Fibroblast of skin of right biceps (primary cell): ENCODE measurements at places on chromosomes 1 and 21.

DNA sequence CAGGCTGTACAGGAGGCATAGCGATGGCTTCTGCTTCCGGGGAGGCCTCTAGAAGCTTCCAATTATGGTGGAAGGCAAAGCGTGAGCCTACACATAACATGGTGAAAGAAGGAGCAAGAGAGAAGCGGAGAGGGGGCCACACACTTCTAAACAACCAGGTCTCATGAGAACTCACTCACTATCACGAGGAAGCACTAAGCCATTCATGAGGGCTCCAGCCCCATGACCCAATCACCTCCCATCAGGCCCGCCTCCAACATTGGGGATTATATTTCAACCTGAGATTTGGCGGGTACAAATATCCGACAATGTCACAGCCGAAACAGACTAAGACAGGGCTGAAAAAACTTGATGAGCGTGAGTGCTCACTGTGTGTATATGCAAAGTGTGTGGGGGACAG lies 89.3 kb upstream of the CNIH3 start:
- DNase-seq: no peak

- no peak for DNase-seq
Observed at GRCh38 chr1:1901641-1902294, 10.9 kb upstream of the GNB1 start.

GRCh38 chr1:27594564-27595510 lies 9.1 kb downstream of the AHDC1 start:
- DNase-seq: peak; percentile 72

DNA sequence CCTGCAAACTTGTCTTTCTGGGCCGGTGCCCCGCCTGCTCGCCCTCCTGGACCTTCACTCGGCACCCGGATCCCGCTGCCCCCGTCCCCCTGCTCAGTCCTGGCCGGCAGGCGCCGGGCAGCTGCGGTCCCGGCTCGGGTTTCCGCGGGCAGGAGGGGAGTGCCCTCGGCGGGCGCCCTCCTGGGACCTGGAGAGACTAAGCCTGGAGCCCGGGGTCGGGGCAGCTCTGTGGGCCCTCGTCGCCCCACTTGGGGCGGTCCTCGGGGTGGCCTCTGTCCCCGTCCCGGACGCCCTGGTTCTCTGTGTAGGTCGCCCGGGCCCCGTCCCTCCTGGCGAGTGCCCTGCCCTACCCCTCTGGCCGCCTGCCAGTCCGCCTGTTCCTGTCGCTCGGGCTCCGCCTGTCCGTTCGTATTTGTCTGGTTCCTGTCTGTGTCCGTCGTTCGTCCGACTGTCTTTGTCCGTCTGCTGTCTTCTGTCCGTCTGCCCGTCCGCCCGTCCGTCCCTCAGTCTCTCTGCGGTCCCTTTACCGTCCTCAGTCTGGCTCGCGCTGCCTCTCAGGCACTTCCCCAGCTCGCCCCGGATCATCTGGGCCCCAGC lies 490 bp downstream of the SERINC2 start:
- peak; percentile 23 for DNase-seq

DNA sequence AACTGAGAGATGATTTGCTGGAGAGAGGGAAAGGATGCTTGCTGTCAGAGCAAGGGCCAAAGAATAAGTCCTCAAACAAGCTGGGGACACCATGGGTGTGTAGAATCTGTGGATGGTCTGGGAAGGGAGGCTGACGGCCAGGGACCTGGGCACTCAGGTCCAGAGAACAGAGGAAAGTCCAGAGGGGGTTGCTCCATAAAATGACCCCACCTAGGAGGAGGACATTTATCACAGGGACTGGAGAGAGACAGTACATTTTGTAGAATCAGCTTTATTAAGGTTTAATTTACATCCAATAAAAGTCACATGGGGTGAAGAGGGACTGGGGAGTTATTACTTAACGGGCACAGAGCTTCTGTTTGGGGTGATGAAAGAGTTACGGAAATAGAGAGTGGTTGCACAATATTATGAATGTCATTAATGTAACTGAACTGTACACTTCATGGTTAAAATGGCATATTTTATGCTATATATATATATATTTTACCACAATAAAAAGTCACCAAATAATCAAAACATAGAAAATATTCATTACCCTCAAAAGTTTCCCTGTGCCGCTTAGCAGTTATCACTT lies 73.0 kb upstream of the ABCD3 start:
- no peak for DNase-seq

DNA sequence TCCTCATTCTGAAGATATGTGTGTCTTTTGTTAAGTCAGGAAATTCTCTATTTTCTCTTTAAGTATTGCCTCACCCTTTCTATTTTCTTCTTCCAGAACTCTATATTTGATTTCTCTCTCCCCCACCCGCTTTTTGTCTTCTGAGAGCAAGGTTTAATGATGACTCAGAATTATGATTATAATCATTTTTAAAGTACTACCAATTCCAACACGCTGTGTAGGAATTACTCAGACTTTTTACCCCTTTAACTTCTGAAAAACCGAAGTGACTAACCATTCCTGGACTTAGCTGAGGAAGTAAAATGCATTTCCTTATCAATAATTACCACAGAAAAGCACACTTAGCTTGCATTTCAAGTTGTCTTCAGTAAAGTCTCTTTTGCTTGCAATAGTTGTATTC lies 20.8 kb upstream of the SCYL3 start:
- DNase-seq: peak; percentile 70

GRCh38 chr1:233777566-233777965 lies 126.9 kb upstream of the SLC35F3 start:
- DNase-seq: no peak
